BJ (cell line): ENCODE measurements at places on chromosomes 12 and 14. TPM values are rescaled to one million over a fixed set of nuclear protein-coding genes. Genes with fewer than 3 reads are reported as not detected.

Gene MAP1LC3B2
- polyA plus RNA-seq, result 1.6 and 2.5 TPM in 2 replicates

Gene TRHDE
- polyA plus RNA-seq, result 17.1 and 44.1 TPM in 2 replicates

Gene SERPINA12
- polyA plus RNA-seq, result not detected in 2 replicates

Gene DNAL1
- polyA plus RNA-seq, result 2.4 and 6.6 TPM in 2 replicates

Gene ABCD2
- not detected in 2 replicates for polyA plus RNA-seq

Gene GMFB
- polyA plus RNA-seq, result 10.0 and 29.1 TPM in 2 replicates

Gene MSI1
- polyA plus RNA-seq, result not detected in 2 replicates

Gene TRIM9
- polyA plus RNA-seq, result 0.02 TPM in 2 replicates

Gene MARK3
- polyA plus RNA-seq, result 73.9 and 87.0 TPM in 2 replicates

Gene KLRC2
- polyA plus RNA-seq, result not detected in 2 replicates

Gene ATP6V1D
- 62.1 and 100 TPM in 2 replicates for polyA plus RNA-seq

Gene CCDC197
- not detected in 2 replicates for polyA plus RNA-seq

Gene CCDC175
- polyA plus RNA-seq, result not detected in 2 replicates

Gene LRRIQ1
- polyA plus RNA-seq, result 0.02 TPM in 1 of 2 replicates, not detected in the other
